A172 (cell line): ENCODE measurements at places on chromosomes 6 and 20. TPM values are rescaled to one million over a fixed set of nuclear protein-coding genes. Genes with fewer than 3 reads are reported as not detected.

IL17A gene
- not detected in 2 replicates for total RNA-seq

PPDPF gene
- 67.4 and 70.6 TPM in 2 replicates for total RNA-seq

PCMTD2 gene
- total RNA-seq, result 42.4 and 78.3 TPM in 2 replicates

GPX5 gene
- total RNA-seq, result not detected in 2 replicates

TRIM15 gene
- total RNA-seq, result not detected in 2 replicates
